A673 (cell line): ENCODE measurements at places on chromosomes 11 and 22. TPM values are rescaled to one million over a fixed set of nuclear protein-coding genes. Genes with fewer than 3 reads are reported as not detected.

DNA sequence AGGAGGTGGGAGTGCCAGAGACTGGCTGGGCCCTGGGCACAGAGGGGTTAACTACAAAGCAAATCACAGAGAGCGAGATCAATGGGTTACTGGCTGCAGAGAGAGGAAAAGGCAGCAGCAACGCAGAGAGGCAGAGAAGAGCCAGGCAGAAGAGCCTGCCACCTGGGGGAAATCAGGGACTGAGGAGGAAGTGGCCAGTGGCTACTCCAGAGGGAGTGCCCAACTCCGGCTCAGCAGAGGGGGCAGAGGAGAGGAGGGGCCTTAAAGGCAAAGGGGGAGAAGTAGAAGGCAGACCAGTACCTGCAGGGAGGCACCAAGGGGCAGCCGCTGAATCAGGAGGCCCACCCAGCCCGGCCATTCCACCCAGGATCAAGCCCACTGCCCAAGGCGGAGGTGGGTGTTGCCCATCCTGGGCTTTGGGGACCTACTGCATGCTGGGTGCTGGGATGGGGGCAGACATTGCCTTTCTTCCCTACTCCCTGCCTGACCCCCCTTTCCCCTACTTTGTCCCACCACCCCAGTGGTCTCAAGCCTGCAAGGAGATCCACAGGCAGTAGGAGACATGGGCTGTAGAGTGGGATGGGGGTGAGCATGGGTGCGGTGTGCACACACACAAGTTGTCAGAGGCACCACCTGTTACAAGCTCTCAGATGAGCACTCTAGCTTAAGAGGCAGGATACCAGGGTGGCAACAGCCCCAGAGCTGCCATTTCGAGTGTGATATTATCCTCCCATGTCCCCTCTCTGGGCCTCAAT is 926 bp upstream of the GALR3 start:
- DNase-seq = no peak

DNA sequence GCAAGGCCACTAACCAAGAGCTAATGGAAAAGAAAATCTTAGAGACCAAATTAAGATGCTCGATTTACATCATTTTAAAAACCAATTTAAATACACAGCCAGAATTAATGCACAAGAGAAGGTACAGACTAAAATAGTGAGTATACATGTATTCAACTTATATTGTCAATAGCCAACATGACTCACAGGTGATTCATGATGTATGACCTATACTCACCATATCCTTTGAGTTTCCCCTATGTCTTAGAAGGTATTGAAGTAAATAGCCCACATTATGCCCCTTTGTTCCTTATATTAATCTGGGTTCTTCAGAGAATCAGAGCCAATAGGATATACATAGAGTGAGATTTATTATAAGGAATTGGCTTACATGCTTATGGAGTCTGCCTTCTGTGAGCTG is 97.5 kb upstream of the ANO3 start:
- no peak for DNase-seq

GRCh38 chr22:35563211-35563610 is 22.6 kb downstream of the RASD2 start:
- no peak for DNase-seq

DNA sequence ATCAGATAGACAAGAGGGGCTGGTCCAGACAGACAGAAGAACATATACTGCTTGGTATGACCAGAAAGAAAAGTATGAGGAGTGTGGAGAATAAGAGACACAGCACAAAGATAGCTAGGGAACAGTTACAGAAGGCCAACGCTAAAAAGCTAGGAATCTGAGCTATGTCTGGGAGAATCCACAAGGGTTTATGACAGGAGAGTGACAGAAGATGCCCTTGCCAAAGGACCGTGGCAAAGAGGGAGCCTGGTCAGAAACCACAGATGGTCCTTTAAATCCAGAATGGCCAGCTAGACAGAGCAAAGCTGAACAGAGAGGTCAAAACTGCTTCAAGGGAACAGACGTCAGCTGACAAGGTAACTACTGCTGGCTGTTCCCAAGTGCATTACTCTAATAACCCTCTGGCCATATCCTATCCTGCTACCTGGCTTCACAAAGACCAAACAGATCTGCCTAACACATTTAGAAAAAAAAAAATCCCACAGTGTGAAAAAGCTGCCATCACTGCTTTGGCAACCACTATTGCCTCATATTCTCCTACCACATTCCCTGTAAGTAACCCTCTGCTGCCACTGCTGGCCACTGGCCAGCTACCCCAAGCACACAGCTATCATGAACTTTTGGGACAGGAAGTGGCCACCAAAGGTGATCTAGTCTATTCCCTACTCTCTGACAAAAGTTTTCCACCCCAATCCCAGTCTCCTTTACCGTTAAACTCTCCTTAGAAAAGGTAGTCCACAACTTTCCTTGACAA is 7.3 kb downstream of the SERGEF start:
- no peak for DNase-seq

DNA sequence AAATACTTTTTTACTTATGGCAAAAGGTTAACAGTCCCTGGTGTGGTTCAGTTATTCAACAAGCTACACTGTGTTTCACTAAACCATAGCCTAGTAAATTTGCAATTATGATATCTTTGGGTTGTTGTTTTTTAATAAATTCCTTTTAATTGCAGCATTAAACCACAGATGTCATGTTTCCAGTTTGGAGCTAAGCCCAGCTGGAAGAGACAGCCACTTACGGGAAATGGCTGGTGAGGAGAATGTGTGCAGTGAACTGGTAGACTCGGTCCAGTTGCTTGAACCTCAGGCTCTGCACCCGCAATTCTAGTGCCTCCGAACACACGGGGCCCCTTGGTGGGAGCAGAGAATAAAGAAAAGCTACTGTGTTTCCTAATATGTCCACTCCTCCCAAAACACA is 70.8 kb downstream of the WNT11 start:
- DNase-seq = no peak

GRCh38 chr22:20258584-20259326 is 9.4 kb downstream of the RTN4R start:
- DNase-seq = no peak

DNA sequence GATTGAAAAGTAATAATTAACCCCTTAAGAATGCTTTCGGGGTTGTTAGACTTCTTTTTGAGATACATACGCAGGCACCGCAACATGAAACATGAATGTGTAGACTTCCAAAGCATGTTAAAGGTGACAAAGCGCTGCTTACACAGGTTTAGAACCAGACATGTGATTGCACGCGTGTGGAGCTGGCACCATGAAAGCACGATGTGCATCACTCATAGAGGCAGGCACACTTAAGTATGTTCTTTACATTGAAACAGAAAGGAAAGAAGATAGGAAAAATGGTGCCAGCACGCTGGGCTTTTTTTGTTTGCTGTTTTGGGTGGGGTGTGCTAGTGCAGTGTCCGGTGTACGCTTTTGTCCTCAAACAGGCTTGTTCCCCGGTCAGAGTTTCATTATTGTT is 83.6 kb upstream of the PPARA start:
- DNase-seq = peak; percentile 51

- no peak for DNase-seq
Measured at GRCh38 chr11:61474013-61474643, 34.4 kb upstream of the LRRC10B start.

- DNase-seq = no peak
Measured at GRCh38 chr11:2924821-2925675, 4.2 kb downstream of the PHLDA2 start.

DNA sequence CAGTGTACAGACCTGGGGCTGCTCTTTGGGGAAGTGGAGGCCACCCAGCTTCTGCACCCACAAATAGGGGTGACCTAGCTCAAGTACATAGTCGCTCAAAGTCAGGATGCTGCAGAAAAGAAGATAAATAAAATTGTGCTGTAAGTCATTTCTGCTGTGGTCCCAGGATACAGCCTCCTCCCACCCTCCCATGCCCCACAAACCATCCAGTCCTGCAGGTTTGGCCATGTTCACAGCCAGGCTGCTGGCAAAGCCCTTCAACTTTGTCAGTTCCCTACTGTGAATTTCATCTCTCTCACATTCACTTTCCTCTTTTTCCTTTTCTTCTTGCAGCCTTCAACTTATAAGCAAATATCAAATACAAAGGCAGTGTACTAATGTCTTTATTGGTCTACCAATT is 33.6 kb downstream of the THOC5 start:
- DNase-seq = no peak

GRCh38 chr22:31098632-31099110 is 8.7 kb downstream of the SELENOM start:
- no peak for DNase-seq

DNA sequence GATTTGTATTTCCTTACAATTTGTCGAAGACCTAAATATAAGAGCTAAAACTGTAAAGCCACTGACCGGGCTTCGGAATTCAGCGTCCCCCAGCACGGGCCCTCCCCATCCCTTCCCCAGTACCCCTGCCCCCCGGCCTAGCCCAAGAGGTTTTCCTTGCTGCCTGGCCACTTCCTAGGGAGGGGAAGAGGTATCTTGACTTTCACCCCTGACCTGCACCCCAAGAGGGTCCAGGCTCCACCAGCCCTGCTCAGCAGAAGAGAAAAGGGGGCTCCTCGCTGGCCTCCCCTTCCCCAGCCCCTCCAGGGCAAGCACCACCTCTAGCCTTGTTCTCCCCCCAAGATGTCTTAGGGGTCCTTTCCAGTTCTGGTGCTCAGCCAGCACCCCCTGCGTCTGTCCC is 26.1 kb upstream of the CARS1 start:
- no peak for DNase-seq

DNA sequence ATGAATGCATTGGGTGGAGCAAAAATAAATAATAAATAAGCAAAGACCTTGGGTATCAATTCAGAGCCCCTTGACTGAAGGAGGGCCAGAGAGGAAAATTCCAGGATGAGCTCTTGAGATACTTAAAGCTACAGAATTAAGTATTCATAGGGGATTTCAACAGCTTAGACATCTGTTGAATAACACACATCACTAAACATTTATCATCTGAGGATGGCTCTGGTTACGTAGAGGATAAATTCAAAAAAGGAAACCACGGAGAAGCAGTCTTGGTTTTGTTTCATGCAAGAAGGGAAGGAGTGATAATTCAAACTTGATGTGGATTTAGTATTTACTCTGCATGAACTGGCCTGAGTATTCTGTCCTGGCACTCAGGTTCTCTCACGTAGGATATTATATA is 29.8 kb downstream of the ARHGAP42 start:
- peak; percentile 49 for DNase-seq

DNA sequence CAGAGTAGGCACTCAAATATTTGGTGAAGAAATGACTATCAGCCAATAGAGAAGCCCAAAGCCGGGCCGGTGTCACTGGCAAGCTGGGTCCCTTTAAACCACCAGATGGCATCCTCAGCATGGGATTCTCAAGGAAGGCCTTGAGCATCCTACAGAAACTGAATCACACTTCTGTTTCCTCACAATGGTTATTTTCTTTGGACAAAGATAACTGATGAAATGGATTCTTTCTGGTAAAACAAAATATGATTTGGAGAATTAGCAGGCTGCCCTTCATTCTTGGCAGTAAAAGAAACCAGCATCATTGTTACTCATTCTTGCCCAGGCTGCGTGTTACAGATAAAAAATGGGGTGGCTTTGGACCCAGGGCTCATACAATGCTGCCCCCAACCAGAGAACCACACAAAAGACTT is 30.3 kb upstream of the ASPHD2 start:
- peak; percentile 70 for DNase-seq

GRCh38 chr22:44954149-44954548 is 55.7 kb downstream of the PHF21B start:
- no peak for DNase-seq

DNA sequence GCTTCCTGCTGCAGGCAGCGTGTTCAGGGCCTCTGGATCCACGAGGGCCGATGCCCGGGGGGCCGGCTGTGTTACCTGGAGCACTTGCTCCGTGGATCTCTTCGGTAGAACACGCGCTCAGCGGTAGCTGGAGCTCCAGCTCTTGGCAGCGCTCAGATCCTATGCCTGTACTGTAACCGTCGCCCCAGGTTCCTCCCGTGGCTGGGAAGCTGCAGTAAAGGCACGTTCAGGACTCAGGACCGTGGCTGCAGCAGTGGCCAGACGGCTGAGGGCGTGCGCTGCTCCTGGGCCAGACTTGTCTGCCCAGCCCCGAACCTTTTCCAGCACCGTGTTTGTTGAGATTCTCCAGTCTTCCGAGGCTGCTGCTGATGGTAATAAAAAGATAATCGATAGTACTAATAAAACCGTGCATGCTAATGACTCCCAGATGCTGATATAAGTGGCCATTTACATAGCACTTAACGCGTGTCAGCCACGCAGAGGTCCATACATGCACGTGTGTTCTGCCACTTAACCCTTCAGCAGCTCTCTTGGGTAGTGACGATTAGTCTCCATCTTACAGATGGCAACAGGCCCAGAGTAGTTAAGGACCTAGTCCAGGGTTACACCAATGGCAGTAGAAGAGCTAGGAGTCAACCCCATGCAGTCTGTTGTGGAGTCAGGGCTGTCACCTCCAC is 1.4 kb downstream of the MOV10L1 start:
- DNase-seq = no peak

DNA sequence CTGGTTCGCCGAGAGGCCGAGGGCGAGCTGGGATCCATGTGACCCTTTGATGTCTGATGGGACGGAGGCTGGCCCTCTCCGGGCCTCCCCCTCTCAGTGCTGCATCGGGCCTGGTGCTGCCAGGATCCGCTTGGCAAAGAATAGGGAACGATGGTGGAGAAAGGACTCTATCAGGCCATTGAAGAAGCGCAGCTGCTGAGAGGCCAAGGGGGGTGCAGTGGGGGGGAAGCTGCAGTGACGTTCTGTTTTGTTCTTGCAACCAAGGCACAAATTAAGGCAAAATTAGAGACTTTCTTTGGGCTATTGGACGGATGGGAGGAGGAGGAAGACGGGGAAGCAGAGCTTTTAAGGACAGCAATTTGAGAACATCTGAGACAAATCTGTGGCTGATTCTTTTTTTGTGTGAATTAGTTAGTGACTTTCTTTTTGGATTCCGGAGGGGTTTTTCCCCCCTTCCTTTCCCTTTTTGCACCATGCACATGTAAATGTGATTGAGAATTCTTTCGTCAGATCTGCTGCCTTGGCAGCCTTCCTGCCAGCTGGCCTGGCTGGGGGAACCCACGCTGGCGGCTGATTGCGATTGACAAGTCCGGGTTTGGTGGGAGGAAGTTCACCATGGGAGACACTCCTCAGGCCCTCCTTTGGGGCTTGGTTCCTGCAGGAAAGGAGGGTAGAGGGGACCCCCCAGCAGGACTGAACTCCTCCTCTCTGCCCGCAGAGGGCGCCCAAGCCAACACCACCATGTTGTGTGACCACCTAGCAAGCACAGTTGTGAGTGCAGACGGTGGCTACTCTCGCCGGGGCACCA is 214.6 kb downstream of the NTM start:
- peak; percentile 27 for DNase-seq

- DNase-seq = no peak
Measured at GRCh38 chr11:60469723-60470122, 14.1 kb downstream of the MS4A1 start.

The OLFML1 gene
- not detected in 2 replicates for total RNA-seq

The KCNK4 gene
- total RNA-seq = 0.26 TPM in 1 of 2 replicates, not detected in the other

The GPR83 gene
- 0.06 TPM in 1 of 2 replicates, not detected in the other for total RNA-seq

The OSM gene
- total RNA-seq = not detected in 2 replicates

The NRIP3 gene
- 1.6 and 2.2 TPM in 2 replicates for total RNA-seq

The GRAMD1B gene
- 12.8 and 13.0 TPM in 2 replicates for total RNA-seq
